ENCODE measurements at places on chromosomes 2 and 18.

- no peak for DNase-seq
Measured at GRCh38 chr2:25286025-25286400, 55.7 kb downstream of the DNMT3A start.

DNA sequence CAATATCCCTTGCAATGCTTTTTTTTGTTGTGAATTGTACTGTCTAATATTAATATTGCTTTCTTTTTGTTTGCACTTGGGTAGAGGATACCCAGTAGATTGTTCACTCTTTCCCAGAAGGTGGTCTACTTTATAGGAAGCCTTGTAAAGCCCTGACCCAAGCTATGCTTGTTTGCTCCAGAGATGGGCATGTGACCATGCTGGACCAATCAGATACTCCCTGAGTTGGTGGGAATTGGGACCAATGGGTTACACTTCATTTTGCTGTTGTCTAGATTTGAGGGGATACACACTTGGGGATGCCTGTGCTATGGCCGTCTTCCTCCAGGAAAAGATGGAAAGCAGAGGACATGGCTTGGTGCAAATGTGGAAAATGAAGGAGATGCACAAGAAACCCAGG, 314.3 kb downstream of the DYSF start:
- DNase-seq: no peak

DNA sequence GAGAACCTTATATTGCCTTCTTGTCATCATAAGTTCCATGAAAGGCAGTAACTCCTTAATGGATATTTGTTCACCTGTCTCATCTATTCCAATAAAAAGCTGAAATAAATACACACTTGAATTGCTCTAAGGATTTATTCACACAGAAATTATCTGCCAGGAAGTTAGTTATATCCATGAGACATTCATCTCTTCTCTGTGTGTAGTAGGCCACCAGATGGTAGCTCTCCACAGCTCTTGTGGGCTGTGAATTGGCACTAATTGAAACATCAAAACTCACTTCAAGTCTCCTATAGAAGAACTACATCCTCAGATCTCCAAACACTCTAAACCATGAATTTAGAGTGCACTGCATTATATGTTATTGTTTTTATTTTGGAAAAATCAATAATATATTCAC, 189.6 kb downstream of the DSC3 start:
- DNase-seq: no peak

GRCh38 chr2:65350651-65351056, 81.7 kb downstream of the SPRED2 start:
- DNase-seq: no peak

- no peak for DNase-seq
Measured at GRCh38 chr2:6982934-6983589, 65.8 kb downstream of the RNF144A start.

DNA sequence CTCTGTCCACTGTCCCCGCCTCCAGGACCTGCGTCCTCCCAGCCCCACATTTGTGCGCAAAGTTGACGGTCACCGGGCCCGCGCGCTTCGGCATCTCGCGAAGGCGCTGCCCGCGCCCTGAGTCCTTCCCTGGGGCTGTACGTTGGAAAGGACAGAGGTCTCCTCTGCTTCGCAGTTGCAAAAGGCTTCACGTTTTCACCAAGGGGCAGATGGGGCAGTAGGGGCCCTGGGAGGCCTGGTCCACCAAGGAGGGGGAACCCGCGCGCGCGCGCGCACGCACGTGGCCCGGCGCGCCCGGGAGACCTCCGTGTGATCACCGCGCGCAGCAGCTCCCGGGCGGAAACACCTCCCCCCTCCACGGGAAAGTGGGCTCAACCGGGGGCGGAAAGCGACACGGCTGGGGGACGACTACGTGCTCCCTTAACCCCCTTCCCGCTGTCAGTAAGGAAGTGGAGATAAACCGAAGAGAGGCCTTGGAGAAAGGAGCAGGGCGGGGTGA, 21.9 kb downstream of the TEX44 start:
- DNase-seq: no peak

DNA sequence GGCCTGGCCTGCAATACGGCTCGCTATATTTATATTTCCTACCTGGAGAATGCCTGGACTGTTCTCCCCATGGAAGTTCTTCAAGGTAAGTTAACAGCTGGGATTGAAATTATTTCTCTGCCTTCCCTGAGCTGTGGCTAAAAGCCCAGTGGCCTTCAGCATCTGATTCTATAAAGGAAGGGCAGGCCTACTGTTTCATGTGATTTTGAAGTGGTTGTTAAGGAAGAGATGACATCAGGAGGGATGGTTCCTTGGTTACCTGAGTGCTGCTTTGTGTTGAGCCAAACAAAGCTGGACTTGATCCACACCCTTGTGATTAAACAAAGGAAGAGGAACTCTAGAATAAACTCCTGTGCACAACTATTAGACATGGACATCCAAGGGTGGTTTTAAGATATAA, 61.6 kb downstream of the MFSD6 start:
- no peak for DNase-seq

GRCh38 chr2:226581661-226582060, 218.0 kb downstream of the IRS1 start:
- DNase-seq: peak; percentile 4

DNA sequence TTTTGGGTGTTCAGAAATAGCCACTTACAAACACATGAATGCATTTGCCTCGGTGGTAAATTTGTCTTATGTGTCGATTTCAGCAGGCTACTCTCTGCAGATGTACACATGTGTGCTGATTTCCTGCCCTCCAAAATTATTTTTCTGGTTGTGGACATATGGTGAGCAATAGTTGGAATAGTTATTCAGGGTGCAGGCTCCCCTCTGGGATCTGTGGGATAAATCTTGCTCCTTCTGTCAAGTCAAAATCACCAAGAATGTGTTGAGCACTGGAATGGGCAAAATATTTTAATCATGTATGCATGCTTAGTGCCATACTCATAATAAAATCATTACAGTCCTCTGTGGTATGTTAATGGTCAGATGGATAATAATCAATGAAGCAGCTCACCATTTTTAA, 684.5 kb downstream of the BCL11A start:
- DNase-seq: no peak

- no peak for DNase-seq
Measured at GRCh38 chr2:179412112-179412511, 147.5 kb upstream of the SESTD1 start.

DNA sequence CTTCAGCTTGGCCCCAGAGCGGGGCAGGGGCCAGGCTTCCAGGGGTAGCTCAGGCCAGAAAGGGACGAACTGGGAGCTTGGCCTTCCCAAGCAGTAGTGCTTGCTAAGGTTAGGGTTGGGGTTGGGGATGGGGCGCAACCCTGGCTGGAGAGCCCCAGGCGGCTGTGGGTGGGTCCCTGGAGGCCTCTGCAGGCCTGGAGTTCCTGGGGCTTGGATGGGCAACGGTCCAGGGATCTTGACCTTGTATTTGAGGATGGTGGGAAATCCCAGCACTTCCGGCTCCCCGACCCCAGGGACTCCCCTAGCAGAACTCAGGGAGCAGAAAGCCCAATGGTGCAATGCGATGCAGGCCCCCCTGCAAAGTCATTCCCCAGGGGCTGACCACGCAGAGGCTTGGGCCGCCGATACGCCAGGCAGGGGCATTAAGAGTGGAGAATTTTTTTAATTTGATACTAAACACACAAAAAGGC, 12.6 kb upstream of the MLPH start:
- no peak for DNase-seq

- DNase-seq: no peak
Measured at GRCh38 chr2:200592406-200593075, 6.7 kb downstream of the AOX1 start.

DNA sequence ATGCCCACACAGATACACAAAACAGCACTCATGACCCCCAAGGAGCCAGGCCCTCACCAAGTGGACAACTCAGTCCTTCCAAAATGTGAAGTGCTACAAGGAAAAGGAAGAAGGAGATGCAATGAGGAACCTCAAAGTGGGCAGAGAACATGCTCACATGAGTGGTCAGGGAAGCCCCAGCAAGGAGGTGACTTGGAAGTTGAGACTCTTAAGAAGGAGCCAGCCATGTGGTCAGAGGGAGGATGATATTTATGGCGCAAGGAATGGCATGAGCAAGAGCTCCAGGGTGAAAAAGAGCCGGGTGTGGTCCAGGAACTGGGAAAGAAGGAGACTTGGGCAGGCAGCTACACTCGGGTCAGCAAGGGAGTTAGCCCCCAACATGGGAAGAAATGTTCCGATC, 30.0 kb upstream of the KLHL29 start:
- no peak for DNase-seq

GRCh38 chr2:241252778-241253475, 62.5 kb downstream of the HDLBP start:
- DNase-seq: no peak

DNA sequence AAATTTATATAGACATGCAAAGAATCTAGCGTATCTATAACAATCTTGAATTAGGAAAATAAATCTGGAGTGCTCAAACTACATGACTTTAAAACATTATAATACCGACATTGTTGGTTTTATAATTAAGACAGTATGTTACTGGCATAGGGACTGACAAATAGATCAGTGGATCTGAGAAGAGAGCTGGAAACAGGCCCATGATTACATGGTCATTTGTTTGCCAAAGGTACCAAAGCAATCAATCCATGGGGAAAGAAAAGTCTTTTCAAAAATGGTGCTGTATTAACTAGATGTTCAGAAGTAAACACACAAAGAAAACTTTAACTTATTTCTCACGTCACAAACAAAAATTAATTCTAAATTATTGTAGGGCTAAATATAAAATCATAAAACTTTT, 124.2 kb downstream of the BCL2L11 start:
- DNase-seq: no peak
